ENCODE measurements at places on chromosomes 3 and 15. TPM values are rescaled to one million over a fixed set of nuclear protein-coding genes. Genes with fewer than 3 reads are reported as not detected.

DNA sequence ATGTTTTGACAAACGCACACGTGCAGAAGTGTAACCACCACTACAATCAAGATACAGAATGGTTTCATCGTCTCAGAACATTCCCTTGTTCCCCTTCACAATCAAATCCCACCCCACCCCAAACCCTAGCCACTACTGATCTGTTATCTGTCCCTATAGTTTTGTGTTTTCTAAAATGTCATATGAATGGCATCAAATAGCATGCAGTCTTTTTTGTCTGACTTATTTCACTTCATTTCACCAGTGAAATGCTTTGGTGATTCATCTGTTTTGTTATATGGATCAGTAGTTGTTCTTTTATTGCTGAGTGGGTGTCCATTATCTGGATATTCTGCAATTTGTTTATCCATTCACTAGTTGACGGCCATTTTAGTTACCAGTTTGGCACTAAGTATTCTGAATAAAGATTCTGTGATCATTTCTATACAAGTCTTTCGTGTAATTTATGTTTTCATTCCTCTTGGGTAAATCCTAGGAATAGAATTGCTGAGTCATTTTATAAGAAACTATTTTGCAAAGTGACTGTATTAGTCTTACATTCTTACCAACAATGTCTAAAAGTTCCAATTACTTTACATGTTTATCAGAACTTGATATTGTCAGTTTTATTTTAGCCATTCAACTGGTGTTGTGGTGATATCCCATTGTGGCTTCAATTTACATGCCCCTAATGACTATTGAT lies 232.8 kb downstream of the CLSTN2 start:
- no peak for DNase-seq

- DNase-seq, result no peak
Measured at GRCh38 chr3:191026746-191027145, 164.3 kb upstream of the GMNC start.

The CHRM5 gene
- polyA plus RNA-seq, result not detected

DNA sequence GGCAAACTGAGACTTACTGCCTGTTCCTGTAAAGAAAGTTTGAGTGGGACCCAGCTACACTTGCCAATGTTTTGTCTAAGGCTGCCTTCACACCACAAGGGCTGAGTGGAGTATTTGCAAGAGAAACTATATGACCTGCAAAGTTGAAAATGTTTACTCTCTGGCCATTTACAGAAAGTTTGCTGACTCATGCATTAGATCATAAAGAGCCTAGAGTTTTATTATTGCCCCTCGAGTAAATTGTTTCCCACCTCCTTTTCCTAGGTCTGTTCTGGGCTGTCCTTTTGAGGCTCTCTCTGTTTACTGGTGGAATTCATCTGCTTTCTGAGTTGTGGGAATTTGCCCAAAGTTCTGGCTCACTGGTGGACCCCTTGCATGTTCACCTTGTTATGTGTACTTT lies 6.7 kb upstream of the PROK2 start:
- DNase-seq, result no peak

The HHLA2 gene
- polyA plus RNA-seq, result not detected

GRCh38 chr15:74399100-74399499 lies 31.7 kb upstream of the CYP11A1 start:
- no peak for DNase-seq

DNA sequence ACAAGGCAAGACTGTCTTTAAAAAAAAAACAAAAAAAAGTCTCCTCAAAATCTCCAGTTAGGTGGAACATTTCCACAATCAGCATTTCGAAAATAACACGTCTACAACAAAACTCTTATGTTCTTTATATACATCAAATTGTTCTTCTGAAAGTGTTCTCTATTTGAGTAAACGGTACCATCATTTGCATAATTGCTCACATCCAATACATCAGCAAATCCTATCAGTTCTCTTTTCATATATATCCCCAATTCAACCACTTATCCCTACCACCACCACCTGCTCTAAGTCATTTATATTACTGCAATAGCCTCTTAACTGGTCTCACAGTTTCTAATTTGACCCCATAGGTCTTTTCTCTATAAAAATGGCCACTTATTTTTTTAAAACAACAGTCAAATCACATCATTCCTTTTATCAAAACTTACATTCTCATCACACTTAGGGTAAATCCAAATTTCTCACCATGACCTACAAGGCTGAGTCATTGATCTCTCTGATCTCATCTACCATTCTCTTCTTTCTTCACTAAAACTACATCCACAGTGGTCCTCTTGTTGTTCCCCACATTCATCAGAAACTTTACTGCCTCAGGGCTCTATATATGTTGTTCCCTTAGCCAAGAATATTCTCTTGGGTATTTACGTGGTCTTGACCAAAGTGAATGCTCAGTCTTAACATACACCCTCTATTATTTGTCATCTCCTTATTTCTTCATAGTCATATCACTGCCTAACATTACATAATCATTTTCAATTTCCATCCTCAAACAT lies 237.0 kb downstream of the SCAPER start:
- no peak for DNase-seq

- DNase-seq, result no peak
Measured at GRCh38 chr3:128994581-128995546, 988 bp upstream of the CFAP92 start.

The GOLGA8N gene
- 0.25 TPM for polyA plus RNA-seq

DNA sequence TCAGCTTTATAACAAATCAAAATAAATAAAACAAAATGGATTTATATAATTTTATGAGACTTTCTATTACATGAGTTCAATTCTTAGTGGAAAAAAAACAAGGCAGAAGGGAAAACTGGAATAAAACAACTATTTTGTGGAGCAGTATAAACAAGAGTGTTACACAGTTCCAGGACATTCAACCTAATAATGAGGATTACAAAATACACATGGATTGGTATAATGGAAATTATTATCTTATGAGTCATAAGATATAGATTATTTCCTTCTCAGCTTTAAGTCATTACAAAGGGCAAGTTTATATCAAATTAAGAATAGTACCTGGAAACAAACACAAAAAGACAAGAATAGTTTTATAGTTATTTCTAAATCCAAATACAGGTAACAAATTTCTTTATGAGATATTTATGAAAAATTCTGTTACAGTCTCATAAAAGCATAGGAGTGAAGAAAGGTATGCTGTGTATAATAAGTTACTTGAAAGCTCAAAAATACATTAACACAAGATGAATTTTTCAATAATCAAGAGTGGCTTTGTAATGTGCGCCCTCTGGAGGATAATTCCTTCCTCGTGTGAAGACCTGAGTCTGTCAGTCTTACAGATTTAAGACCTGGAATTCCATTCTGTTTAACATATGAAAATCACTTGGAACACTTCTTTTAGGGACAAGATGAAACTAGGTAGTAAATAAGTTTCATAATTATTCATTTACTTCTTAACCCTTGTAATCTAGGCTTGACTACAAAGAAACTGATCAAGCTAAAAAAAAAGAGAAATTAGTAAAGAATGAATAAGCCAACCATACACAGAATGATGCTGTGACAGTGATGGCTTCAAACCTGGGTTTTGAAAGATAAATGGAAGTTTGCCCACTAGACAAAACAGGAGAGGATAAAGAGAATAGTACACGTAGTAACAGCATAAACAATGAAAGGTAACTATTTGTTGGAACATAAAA lies 9.5 kb downstream of the COPS2 start:
- DNase-seq, result peak; percentile 50

DNA sequence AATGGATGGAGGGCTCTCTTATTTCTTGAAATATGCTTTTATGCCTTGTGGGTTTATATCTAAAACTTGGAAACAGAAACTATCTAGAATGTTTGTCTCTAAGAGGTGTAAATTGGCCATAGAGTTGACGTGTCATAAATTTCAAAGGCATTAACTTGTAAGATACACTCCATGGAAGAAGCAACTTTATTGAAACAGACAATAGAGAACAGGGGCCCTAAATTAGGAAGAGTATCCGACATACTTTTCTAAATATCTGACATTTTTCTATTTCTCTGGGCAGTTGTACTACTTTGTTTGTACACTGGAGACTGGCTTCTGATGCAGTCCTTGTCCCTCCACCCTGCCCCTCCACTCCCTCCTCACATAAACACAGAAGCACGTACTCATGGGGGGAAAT lies 50.0 kb downstream of the MEIS2 start:
- no peak for DNase-seq

DNA sequence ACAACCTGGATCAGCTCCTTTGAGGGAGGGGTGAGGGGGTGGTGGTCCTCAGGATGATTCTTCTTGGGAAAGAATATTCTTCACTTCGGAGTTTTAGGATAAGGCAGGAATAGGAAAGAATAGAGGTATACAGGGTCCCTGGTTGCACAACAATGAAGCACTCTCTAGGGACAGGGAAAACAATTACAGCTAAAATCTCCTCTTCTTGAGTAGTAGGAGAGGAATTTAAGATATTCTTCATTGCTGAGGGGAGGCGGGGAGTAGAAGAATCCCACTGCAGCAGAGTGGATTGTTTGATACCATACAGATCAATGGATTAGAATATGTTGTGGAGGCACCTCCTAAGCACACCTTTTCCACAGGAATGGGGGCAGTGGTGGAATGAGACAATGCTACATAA lies 20.5 kb downstream of the SLC9C1 start:
- DNase-seq, result no peak

Data from foreskin keratinocyte (primary cell).